ENCODE measurements at places on chromosomes 1 and 21.

DNA sequence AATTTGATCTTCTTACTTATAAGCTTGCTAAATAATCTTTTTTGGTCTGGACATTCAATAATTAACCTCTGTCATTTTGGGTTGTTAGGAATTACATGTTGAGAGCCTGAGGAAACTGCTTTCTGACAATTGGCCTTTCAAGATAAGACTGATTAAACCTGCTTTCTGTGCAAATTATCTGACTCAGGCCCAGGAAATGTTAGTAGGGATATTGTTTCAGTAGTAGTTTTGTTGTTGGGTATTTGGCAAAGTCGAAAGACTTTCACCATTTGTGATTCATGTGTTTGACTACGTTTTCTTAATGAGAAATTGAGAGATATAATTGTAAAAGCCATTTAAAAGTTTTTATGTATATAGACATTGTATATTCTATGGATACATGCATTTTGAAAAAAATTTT, 81.1 kb upstream of the GPR88 start:
- no peak for DNase-seq

DNA sequence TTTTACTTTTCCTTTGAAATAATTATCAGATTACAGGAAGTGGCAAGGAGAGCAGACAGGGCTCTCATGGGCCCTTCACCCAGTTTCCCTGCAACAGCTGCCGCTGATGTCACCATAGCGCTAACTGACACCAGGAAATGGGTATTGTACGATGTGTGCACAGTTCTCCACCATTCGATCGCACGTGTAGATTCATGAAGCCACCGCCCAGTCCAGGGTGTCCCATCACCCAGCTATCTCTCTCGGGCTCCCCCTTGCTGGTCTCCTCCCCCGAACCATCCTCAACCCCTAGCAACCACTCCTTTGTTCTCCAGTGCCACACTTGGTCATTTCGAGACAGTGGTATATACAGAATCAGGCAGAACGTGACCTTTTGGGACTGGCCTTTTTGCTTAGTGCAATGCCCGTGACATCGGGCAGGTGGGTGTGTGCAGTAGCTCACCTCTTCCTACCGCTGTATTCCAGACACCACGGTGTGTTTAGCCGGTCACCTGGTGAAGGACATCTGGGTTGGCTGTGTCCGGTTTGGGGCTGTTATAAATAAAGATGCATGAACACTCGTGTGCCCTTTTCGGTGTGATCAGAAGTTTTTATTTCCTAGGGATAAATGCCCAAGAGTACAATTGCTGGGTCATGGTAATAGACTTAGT, 118.4 kb downstream of the CRYAA start:
- DNase-seq = no peak

DNA sequence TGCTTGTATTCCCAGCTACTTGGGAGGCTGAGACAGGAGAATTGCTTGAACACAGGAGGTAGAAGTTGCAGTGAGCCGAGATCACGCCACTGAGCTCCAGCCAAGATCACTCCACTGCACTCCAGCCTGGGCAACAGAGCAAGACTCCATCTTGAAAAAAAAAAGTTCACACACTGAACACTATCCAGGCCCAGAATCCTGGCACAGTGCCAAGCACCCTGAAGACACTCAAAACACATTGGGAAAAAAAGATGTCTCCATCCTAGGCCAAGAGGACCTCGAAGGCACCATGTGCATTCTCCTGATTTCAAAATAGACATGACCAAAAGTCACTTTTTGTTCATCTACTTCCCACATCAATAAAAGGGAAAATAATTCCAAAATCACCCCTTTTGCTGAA, 38.7 kb downstream of the SLC9A1 start:
- no peak for DNase-seq

DNA sequence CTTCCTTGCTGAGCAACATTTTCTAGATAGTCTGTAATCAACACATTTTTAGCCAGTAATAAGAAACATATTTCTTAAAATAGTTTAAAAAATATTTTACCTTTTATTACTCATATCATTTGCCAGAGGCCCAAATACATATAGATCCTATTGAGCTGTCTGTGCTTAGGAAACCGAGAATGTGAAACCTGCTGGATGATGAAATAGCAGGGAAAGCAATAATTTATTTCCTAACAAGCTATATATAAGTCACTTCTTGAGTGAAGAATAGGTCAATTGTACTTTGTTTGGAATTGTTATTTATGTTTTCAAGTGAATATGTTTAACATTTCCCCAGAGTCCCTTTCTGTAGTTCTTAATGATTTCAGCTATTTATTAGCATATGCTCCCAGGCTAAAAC, 339.9 kb upstream of the TMPRSS15 start:
- DNase-seq = no peak

- DNase-seq = no peak
Measured at GRCh38 chr1:43538143-43538487, 7.4 kb downstream of the PTPRF start.

DNA sequence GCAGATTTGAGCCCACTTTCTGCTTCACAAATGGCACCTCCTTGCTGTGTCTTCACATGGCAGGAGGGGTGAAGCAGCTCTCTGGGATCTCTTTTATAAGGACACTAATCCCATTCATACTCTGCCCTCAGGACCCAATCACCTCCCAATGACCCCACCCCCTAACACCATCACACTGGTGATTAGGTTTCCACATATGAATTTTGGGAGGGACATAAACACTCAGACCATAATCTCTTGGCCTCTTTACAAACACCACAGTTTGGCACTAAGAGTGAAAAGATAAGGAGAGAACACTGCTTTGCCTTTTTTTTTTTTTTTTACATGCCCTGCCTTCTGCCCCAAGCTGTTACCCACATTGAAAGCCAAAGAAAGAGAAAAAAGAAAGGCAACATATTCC, 166.2 kb upstream of the NFIA start:
- DNase-seq = no peak

DNA sequence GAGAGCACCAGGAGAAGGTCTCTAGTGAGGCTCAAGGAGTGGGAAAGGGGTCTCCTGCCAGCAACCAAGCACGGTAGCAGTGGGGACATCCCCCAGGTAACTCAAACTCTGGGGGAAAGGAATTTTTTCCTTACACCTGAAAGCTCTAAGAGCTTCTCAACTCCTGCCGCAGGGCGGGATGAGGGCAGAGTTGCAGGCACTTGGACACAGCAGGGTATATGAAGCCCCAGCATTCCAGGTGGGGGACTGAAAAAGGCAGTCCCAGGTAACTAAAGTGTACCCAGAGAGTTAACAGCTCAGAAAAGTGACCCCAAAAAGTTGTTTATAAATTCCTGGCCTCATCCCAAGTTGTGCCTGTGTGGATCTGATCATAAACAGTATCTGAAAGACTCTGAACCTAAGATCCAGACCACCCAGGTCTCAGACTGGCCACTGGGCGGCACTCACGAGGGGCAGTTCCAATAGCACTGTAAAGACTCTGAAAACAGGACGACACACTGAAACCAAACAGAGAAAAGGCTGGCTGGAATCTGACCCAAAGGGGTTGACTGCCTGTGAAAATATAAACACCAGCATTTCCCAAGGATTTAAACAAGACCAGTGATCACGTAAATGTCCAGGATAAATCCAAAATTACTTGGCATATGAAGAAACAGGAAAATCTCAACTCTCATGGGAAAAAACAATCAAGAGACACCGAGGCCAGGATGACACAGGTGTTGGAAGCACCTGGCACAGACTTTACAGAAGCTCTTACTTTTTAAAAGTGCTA, 47.5 kb downstream of the HSF2BP start:
- DNase-seq = no peak

- no peak for DNase-seq
Measured at GRCh38 chr1:87017998-87018672, 103.7 kb downstream of the HS2ST1 start.

Data from activated T-cell treated with anti-CD3 and anti-CD28 coated beads, Interleukin-2, amount 50 U/mL, for 48 hours (primary cell).